Cardiac muscle cell (in vitro differentiated cells and primary cell): ENCODE measurements at places on chromosomes 1 and 21.
A peak's percentile ranks its signal among the peaks of the same experiment; 100 is the strongest.

- no peaks in the 10 kb centered on the region for H3K36me3 ChIP-seq
- peaks cover 4% of the 10 kb centered on the region for H3K27me3 ChIP-seq
- no peak overlapping the region for H3K4me3 ChIP-seq
- no peak for DNase-seq
- no peaks in the 10 kb centered on the region for H3K4me1 ChIP-seq
Measured at GRCh38 chr1:93015590-93015989, 54.3 kb upstream of the DIPK1A start.

DNA sequence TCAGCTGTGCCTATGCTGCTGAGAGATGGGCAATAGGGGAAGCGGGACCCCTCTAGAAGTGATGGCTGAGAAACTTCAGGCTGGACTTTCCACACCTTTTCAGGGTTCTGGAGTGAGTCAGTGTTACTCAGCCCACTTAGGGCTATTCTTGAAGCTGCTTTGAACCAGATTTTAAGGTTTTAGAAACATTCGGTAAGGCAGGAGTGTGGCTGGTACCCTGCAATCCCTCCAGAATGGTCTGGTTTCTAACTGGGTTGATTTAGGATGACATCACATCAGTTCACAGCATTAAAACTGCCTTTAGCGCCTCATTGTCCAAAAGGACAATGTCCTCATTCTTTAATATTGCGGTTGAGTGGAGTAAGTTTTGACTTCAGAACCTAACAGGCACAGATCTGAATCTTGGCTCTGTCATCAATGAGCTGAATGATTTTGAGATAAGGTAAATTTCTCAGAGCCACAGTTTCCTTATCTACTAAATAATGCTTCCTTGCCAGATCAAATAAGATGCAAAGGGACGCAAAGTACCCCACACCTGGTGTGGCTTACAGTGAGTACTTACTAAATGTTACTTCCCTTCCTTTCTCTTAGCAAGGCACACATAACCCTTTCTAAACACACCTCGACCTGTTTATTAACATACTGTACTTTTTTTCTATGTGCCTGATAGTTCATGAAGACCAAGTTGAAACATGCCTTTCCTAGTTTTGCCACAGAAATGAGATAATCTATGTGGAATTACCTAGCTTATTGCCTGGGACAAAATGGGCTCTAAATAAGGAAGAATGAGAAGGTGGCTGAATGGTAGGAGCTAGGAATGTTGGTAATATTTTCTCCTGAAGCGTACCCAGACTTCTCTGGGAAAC, 209.8 kb downstream of the ROR1 start:
- no peaks in the 10 kb centered on the region for H3K36me3 ChIP-seq
- peak; percentile 4 for DNase-seq
- no peaks in the 10 kb centered on the region for H3K27me3 ChIP-seq

GRCh38 chr1:63740432-63740831, 33.4 kb upstream of the ROR1 start:
- H3K36me3 ChIP-seq, result no peaks in the 10 kb centered on the region
- no peak overlapping the region for H3K27ac ChIP-seq
- no peak overlapping the region for H3K4me3 ChIP-seq
- no peaks in the 10 kb centered on the region for H3K4me1 ChIP-seq
- DNase-seq, result no peak

DNA sequence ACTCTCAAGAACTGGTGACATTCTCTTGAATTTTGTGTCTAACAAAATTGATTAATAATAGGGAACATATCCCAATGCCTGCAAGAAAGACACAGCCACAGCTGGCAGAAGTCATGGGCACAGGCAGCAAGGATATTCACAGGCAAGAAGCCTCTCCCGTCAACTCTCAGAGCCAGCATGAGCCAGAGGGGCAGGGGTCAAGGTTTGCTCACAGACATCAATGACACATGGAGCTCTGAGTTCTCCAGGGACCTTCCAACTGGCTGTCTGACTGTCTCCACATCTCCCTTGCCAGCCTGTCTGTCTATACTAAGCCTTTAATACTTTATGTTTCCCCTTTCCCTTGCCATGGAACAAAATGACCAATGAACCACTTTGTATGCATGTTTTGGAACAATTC, 101.5 kb upstream of the RAB4A start:
- H3K27me3 ChIP-seq, result peaks cover 2% of the 10 kb centered on the region

DNA sequence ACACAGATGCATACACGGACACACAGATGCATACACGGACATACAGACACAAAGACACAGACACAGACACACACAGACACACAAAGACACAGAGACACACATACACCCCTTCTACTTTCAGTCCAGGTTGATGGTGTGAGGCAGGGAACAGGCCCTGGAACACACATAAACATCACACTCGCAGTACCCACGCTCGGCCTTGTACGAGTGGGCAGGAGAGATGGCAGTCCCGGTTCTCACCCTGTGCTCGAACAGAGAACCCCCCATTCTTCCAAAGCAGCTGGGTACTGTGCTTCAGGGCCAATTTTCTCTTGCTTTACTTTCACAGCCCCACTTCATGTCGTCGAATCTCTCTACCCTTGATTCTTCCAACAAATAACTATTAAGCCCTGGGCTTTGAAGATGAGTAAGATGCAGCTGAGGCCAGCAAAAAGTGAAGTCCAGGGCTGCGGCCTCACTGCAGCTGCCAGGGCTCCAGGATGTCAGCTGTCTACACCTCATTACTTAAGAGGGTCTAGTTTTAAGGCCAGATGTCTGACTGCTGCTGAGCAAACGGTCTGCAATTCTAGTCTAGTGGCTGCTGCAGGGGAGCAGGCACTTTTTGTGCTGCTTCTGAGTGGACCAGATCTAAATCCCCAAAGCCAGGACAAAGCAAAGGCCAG, 90.1 kb downstream of the PGBD5 start:
- no peaks in the 10 kb centered on the region for H3K27me3 ChIP-seq
- DNase-seq, result peak; percentile 72
- no peaks in the 10 kb centered on the region for H3K4me1 ChIP-seq
- H3K4me3 ChIP-seq, result no peak overlapping the region
- no peak overlapping the region for H3K27ac ChIP-seq

- H3K4me3 ChIP-seq, result no peak overlapping the region
- H3K27ac ChIP-seq, result no peak overlapping the region
- H3K27me3 ChIP-seq, result no peaks in the 10 kb centered on the region
- no peak for DNase-seq
- H3K4me1 ChIP-seq, result peaks cover 9% of the 10 kb centered on the region
- H3K36me3 ChIP-seq, result no peaks in the 10 kb centered on the region
Measured at GRCh38 chr1:58648842-58649241, 51.0 kb downstream of the MYSM1 start.

DNA sequence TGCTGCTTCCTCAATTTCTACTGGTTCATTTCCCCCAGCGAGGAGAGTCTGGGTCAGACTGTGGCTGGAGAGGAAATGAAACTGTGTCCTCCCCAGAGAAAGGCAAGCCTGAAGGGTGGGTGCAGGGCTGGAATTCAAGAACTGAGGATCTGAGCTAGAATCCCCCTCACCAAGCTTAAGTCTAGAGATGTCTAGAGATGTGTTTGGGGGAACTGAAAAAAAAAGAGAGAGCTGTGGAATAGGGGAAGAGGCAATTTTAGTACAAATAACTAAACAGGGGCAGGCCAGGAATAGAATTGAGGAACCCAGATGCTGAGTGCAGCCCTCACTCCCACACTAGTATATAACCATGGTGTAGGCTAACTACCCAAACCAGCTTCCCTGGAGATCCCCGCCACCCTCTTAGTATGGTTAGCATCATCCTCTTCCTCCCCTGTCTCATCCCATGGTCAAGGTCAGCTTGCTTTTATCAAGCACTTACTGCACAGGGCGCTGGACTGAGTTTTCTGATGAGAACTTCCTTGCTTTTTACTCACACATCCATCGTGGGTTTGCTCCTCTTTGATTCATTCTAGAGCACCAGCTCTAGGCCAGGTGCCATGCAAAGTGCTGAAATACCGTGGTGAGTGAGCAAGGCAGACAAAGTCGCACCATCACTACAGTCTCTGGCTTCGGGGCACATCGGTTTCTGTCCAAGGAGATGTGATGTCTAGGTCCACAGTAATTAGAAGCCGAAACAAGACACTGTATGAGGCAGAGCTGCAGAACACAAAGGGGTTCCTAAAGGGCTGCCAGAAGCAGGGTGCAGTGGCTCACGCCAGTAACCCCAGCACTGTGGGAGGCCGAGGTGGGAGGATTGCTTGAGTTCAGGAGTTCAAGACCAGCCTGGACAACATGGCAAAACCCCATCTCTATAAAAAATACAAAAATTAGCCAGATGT, 112.9 kb upstream of the IPO9 start:
- H3K27me3 ChIP-seq, result no peaks in the 10 kb centered on the region
- no peak for DNase-seq
- peaks cover 44% of the 10 kb centered on the region for H3K4me1 ChIP-seq
- H3K27ac ChIP-seq, result peak overlapping the region; percentile 77
- H3K4me3 ChIP-seq, result no peak overlapping the region

DNA sequence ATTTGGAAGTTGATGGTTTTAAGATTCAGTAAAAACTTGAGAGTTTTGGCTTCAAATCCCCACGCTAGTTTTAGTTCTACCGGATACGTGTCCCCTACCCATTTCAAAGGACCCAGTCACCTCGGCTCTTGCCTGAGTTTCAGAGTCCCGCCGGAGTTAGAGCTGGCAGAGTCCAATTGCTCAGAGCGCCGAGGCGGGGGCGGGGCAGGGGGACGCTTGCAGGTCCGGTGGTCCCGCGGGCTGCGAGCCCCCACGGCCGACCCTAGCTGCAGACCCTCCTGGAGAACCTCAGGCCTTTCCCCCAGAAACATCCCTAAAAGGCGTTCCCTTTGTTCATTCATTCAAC, 765 bp upstream of the VPS45 start:
- peaks cover 20% of the 10 kb centered on the region for H3K4me1 ChIP-seq
- H3K4me3 ChIP-seq, result peak overlapping the region; percentile 60
- H3K27ac ChIP-seq, result peak overlapping the region; percentile 94
- H3K36me3 ChIP-seq, result no peaks in the 10 kb centered on the region
